ENCODE measurements at places on chromosomes 6 and 20.

GRCh38 chr20:17595856-17596255 is 26.0 kb downstream of the DSTN start:
- no peak for DNase-seq

DNA sequence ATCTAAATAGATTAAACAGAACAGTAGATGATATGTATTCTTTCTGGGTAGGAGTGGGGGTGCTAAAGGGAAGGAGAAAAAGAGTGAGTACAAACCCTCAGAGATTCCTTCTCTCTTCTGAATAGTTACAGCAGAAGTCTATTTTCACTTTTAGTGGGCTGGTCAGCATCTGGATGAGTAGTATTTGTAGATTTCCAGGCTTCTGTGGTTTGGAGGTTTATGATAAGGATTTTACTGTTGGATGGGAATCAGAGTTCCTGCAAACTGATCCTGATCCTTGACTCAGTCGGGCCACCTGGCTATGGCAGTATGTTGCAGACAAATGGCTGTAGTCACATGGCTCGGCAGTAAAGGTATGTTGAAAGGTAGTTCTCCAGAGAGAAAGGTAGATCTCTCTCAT is 84.3 kb upstream of the IFNGR1 start:
- no peak for DNase-seq

GRCh38 chr6:167279766-167280446 is 11.2 kb upstream of the UNC93A start:
- no peak for DNase-seq

DNA sequence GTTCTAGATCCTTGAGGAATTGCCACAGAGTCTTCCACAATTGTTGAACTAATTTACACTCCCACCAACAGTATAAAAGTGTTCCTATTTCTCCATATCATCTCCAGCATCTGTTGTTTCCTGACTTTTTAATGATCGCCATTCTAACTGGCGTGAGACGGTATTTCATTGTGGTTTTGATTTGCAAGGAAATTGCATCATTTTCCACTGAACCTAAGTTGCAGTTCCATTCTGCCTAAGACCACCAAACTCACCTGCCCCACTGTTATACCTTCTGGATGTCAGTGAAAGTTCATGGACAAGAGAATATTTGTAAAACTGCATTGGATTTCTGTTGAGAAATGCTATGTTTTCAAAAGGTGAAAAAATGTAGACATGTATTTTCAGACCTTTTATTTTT is 132.9 kb upstream of the ESR1 start:
- DNase-seq, result no peak

DNA sequence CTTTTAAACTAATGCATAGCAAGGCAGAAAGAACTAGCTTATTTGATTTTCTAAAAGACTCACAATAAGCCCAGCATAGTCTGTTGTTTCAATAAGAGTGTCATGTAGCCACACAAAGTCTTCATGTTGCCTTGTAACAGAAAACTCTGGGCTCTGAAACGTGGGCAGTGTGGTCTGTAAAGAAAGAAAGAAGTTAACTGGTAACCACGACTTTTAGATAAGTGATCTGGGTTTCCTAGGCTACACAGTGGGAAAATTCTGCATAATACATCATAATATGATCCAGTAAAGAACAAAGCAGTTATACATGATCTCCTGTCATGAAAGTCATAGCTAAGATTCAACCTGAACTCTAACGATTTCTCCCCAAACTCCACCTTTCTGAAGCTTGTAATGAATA is 13.3 kb downstream of the SNX5 start:
- DNase-seq, result no peak
